Naive thymus-derived CD8-positive, alpha-beta T cell (primary cell): ENCODE measurements at places on chromosomes 2 and 18. TPM values are rescaled to one million over a fixed set of nuclear protein-coding genes. Genes with fewer than 3 reads are reported as not detected.

G6PC2 gene
- not detected for total RNA-seq

- no peak for DNase-seq
Observed at GRCh38 chr2:201404699-201405280, 46.5 kb downstream of the TRAK2 start.

CYS1 gene
- not detected for total RNA-seq

DNA sequence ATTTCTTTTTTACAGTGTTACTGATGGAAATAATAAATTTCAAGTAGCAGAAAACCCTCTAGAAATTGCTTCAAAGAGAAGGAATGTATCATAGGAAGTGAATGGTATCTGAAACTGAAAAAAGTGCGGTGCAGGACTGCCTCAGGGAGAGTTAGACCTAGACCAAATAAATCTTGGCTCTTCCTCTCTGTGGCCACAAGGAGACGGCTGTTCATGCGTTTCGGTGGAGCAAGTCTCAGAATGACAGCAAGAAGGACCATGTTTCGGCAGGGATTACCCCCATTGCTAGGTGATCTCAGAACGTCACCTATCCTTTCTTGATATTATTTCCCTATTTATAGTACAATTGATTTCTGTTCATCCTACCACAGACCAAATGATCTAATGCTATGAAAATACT lies 522.3 kb downstream of the SOX11 start:
- no peak for DNase-seq

DNA sequence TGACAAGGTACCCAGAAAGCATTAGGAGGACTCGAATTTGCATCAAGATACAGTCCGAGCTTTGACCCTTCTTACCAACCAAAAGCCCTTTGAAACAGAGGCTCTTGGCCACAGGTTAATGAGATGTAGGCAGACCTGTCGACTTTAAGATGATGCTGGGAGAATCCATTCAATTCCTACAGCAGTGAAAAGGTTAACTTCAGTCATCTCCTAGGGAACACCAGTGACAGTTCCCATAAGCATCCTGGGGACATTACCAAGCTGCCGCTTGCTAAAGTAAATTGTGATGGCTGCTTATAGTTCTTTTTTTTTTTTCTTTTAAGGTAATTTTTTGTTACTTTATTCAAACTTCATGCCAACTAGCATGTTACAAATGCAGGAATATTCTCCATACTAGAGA lies 379.3 kb downstream of the SOX11 start:
- DNase-seq = no peak
